NCI-H524 (cell line): ENCODE measurements at places on chromosomes 1 and 21.

GRCh38 chr1:154348429-154349076 lies 23.2 kb downstream of the ATP8B2 start:
- DNase-seq = peak; percentile 8

DNA sequence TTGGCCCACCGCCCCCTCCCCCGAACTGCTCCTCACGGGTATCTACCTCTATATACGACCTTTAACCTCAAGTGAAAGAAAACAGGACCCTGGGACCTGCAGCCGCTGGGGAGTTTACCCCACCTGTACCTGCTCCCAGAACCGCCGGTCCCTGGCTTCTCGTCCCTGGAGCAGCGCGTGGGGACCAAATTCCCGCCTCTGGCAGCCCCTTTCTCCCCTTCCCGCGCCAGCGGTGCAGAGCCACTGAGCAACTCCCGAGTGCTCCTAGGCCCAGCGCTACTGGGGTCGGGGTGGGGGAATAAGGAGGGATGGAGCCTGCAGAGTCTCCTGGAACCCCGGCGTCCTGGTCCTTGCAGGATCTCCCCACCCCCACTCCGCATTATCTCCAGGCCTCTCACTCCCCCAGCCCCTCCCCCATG lies 1.6 kb downstream of the SYT6 start:
- no peak for DNase-seq

DNA sequence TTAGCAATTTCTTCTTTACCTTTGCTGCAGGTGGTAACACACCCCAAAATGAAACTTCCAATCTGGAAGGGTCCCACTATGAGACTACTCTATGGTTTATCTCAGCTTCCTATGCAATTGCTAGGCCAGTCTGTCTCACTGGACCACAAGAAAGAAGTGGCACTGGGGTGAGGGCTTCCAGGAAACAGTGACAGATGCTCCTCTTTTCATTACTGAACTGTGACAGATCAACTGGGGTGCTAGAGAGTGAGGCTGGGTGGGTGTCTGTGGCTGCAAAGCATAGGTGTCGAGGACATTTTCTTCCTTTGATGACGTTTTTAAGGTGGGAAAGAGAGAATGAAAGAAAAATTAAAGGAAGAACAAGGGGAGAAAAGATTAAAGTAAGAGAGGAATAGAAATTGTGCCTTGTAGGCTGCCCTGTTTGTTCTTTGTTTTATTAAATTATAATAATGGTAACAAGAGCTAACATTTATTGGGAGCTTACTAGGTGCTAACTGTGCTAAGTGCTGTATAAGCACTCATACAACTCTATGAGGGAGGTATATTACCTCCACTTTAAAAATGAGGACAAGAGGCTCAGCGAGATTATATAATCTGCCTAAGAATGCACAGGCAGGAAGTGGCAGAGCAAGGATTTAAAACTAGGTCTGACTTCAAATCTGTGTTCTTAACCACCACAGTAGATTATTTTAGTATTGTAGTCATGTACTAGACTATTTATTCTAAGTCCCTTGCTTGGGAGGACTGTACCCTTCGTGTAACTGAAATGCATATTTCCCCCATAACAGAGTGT lies 27.8 kb upstream of the DMRTA2 start:
- peak; percentile 62 for DNase-seq

GRCh38 chr1:117685936-117686806 lies 80.3 kb downstream of the TENT5C start:
- no peak for DNase-seq

DNA sequence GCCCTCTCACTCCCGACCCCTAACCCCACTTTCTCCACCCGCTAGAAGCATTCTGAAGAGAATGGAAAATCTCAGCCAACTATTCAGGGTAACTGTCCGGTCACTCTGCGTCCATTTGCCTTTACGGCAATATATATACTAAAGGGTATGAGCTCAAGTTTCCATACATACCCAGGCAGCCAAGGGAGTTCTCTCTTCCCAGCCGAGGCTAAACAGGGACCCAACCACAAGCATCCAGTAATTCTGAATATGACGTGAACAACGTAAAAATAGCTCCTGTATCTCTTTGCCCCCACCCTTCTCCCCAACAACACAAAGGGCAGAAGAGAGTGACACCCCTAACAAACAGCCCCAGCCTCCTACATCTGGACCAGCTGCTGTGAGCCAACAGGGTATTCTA lies 67.7 kb downstream of the SSBP3 start:
- no peak for DNase-seq
